ENCODE measurements at places on chromosomes 11 and 22. TPM values are rescaled to one million over a fixed set of nuclear protein-coding genes. Genes with fewer than 3 reads are reported as not detected.

GRCh38 chr11:120383518-120384155, 47.4 kb downstream of the ARHGEF12 start:
- no peak for DNase-seq

DNA sequence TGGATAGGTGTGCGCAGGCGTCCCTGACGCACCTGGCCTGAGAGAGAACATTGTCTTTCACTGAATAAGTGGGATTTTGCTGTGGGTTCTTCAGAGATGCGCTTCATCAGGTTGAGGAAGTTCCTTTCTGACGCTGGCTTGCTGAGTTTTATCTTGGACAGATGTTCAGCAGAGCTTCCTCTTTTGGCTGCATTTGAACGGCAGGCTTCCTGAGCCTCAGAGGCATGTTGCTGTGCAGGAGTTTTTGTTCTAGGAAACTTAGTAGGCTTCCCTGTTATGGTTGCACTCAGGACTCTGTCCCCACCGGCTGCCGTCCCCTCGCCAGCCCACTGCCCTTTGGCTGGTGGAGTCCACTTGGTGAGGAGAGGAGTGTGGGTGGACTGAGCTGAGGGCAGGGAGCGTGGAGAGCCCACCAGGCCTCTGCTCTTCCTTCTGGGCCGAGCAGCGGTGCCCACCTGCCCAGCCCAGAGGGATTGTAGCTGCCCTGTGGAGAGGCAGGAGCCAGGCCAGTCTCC, 17.2 kb downstream of the FRMD8 start:
- DNase-seq = no peak

- peak; percentile 63 for DNase-seq
These were observed 396 bp downstream of the OSBP start for GRCh38 chr11:59615120-59615636.

DNA sequence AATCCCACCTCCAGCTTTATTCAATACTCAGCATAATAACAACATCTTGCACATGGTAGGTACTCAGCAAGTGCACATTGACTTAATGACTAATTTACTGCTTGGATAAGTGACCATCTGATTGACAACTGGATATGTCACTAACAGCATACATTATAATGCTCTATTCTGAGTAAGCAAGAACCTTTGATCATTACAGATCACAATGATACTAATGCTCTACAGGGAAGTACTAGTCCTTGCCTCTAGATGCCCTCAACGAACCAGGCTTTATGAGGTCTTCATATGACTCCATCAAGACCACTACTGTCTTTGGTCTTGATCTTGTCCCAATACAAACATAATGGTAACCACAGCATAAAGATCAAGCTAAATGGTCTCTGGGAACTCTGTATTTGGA, 167.6 kb upstream of the MTMR2 start:
- DNase-seq = no peak

The OR51B5 gene
- total RNA-seq = not detected

GRCh38 chr11:88597387-88597786, 259.9 kb upstream of the CTSC start:
- DNase-seq = no peak

DNA sequence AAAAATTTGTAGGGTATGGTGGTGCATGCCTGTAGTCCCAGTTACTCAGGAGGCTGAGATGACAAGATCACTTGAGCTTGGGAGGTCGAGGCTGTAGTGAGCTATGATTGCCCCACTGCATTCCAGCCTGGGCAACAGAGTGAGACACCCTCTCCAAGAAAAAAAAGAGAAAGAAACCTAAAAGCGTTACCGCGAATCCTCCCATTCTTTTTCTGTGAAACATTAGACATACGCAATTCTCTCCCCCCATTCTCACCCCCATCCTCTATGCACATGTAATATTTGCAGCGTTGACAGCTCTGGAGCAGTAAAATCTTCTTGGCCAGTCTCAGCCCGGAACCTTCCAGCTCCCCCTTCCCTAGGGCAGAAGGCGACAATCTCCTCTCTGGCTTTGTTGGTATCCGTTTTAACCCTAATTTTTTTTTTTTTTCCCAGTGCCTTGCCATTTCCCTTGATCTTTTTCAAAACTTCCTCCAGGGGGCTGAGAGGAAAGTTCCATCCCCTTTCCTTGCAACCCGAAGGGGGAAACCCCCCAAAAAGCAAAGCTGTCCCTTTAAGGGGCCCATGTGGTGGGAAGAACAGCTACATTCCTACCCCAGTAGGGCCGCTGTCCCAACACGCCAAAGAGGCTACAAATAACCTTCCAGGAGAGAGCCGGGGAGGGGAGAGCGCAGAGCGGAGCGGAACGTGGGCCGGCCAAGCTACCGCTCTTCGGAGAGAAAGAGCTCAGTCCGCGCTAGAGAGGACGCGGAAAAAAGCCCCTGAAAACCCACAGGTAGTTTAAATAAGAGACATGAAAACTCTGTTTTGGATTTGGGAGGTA, 1.9 kb downstream of the LRP4 start:
- peak; percentile 72 for DNase-seq

The TSGA10IP gene
- not detected for total RNA-seq

GRCh38 chr22:37195921-37196320, 7.9 kb upstream of the C1QTNF6 start:
- no peak for DNase-seq

The PUS3 gene
- total RNA-seq = 3.1 TPM

The MMP12 gene
- not detected for total RNA-seq

The CLDN5 gene
- 16.7 TPM for total RNA-seq

- no peak for DNase-seq
These were observed 4.2 kb upstream of the RAC2 start for GRCh38 chr22:37248251-37248650.

- DNase-seq = no peak
These were observed 7.3 kb downstream of the SMTN start for GRCh38 chr22:31088233-31088986.
